ENCODE measurements at places on chromosomes 1 and 21.

- H3K4me1 ChIP-seq = no peaks in the 10 kb centered on the region
- no peak overlapping the region for H3K27ac ChIP-seq
- H3K4me3 ChIP-seq = no peak overlapping the region
Observed at GRCh38 chr1:98903261-98903660, 101.4 kb downstream of the PLPPR5 start.

DNA sequence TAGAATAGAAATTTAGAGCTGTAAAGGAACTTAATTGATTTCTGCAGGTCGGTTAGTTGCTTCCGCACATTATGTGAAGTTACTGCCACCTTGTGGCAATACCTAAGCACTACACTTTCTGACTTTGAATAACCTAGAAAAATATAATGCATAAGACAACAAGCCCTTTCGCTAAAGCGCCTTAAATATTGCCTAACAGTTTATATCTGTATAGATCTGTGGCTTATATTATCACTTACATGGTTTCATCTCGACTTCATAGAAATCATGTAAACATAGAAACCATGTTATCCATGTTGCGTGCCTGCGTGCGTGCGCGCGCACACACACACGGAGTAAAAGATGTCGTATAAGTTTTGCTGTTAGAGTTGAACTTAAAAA is 10.9 kb upstream of the IFI16 start:
- peak overlapping the region; percentile 95 for H3K27ac ChIP-seq
- peaks cover 19% of the 10 kb centered on the region for H3K4me1 ChIP-seq
- no peaks in the 10 kb centered on the region for H3K27me3 ChIP-seq
- DNase-seq = peak; percentile 64
- peak overlapping the region; percentile 46 for H3K4me3 ChIP-seq

DNA sequence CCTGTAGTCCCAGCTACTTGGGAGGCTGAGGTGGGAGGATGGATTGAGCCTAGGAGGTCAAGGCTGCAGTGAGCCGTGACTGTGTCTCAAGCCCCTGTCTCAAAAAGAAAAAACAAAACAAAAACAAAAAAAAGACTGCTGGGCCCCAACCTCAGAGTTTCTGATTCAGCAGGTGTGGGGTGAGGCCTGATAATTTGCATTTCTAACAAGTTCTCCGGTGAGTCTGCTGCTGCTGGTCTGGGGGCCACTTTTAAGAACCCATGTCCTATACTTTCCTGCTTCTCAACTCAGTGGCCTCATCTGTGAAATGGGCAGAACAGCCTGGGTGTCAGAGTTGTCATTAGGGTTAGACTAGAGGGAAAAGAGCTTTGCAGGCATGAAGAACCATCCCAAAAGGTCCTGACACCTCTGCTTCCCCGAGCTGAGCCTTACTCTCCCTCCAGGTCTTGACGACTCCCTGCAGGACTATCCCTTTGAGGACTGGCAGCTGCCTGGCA is 2.8 kb downstream of the CNKSR1 start:
- H3K27ac ChIP-seq = no peak overlapping the region
- H3K4me1 ChIP-seq = peaks cover 7% of the 10 kb centered on the region
- no peak overlapping the region for H3K4me3 ChIP-seq
- H3K27me3 ChIP-seq = no peaks in the 10 kb centered on the region

GRCh38 chr1:203592156-203592555 is 34.5 kb upstream of the ATP2B4 start:
- H3K4me1 ChIP-seq = peaks cover 30% of the 10 kb centered on the region
- no peaks in the 10 kb centered on the region for H3K36me3 ChIP-seq
- H3K27ac ChIP-seq = peak overlapping the region; percentile 78
- no peak overlapping the region for H3K4me3 ChIP-seq

- no peaks in the 10 kb centered on the region for H3K4me1 ChIP-seq
- no peaks in the 10 kb centered on the region for H3K27me3 ChIP-seq
- DNase-seq = no peak
- no peak overlapping the region for H3K4me3 ChIP-seq
Observed at GRCh38 chr1:180456191-180456590, 46.2 kb downstream of the ACBD6 start.

- no peak overlapping the region for H3K27ac ChIP-seq
- no peak overlapping the region for H3K4me3 ChIP-seq
- no peaks in the 10 kb centered on the region for H3K27me3 ChIP-seq
Observed at GRCh38 chr1:184392779-184393522, 6.1 kb downstream of the C1orf21 start.

DNA sequence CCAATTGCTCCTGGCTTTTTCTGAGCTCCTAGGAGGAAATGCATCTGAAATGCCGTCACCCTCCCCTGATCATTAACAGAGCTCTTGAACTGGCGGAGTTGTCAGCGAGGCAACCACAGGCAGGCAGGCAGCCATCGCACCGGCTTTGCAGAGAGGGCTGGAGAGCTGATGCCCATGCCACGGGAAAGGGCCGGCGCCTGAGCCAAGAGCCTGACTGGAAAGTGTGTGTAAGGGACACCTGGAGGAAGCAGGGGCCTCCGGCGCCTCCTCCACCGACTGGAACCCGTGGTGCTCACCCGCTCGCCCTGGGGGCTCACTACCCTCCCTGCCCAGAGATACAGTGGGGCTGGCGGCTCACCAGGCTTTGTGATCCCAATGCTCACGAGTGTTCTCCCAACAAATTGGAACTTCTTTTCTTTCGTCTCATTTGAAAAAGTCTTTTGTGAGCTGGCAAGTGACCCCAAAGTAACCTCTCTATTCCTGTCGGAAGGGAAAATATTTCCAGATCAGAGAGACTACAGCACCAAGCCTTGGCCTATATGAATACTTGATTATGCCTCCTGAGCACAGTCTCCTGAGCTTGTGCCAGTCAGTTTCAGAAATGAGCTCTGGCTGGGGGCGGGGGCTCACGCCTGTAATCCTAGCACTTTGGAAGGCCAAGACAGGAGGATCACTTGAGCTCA is 97.7 kb upstream of the SLC25A33 start:
- H3K36me3 ChIP-seq = no peaks in the 10 kb centered on the region
- no peaks in the 10 kb centered on the region for H3K27me3 ChIP-seq
- H3K4me1 ChIP-seq = peaks cover 29% of the 10 kb centered on the region
- no peak overlapping the region for H3K4me3 ChIP-seq
- peak overlapping the region; percentile 34 for H3K27ac ChIP-seq
- DNase-seq = peak; percentile 48

- no peak for DNase-seq
- H3K4me3 ChIP-seq = no peak overlapping the region
- peaks cover 57% of the 10 kb centered on the region for H3K27me3 ChIP-seq
- H3K36me3 ChIP-seq = no peaks in the 10 kb centered on the region
- no peaks in the 10 kb centered on the region for H3K4me1 ChIP-seq
Observed at GRCh38 chr1:205576011-205576410, 55.8 kb downstream of the ELK4 start.

- H3K27ac ChIP-seq = no peak overlapping the region
- no peaks in the 10 kb centered on the region for H3K36me3 ChIP-seq
- no peak for DNase-seq
- no peaks in the 10 kb centered on the region for H3K4me1 ChIP-seq
Observed at GRCh38 chr21:15521644-15522001, 208.2 kb upstream of the USP25 start.

GRCh38 chr1:204891860-204892259 is 21.2 kb downstream of the NFASC start:
- H3K27ac ChIP-seq = no peak overlapping the region
- peaks cover 4% of the 10 kb centered on the region for H3K4me1 ChIP-seq
- H3K4me3 ChIP-seq = no peak overlapping the region
- H3K27me3 ChIP-seq = peaks cover 28% of the 10 kb centered on the region
- H3K36me3 ChIP-seq = no peaks in the 10 kb centered on the region

DNA sequence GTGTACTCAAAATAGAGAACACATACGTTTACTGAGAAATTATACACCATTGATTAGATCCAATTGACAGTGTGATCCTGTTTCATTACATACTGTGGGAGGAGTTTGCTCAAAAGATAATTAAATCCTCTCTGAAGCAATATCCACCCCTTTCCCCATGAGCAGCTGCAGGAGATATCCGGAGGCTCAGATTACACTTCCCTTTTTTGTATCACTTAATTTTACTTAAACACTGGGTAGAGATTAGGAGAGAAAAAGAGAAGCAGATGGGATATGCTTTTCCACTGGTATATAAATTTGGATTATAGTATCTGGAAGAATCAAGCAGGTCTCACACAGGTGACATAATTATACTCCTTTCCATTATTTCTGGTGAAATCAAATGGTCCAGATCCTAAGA is 333.3 kb upstream of the ZRANB2 start:
- H3K27me3 ChIP-seq = no peaks in the 10 kb centered on the region
- H3K4me3 ChIP-seq = no peak overlapping the region
- no peak for DNase-seq
- H3K4me1 ChIP-seq = no peaks in the 10 kb centered on the region
- H3K27ac ChIP-seq = no peak overlapping the region
- no peaks in the 10 kb centered on the region for H3K36me3 ChIP-seq

- DNase-seq = no peak
- no peak overlapping the region for H3K27ac ChIP-seq
- no peaks in the 10 kb centered on the region for H3K4me1 ChIP-seq
- H3K36me3 ChIP-seq = no peaks in the 10 kb centered on the region
- H3K4me3 ChIP-seq = no peak overlapping the region
Observed at GRCh38 chr1:37265786-37266667, 208.4 kb upstream of the ZC3H12A start.

DNA sequence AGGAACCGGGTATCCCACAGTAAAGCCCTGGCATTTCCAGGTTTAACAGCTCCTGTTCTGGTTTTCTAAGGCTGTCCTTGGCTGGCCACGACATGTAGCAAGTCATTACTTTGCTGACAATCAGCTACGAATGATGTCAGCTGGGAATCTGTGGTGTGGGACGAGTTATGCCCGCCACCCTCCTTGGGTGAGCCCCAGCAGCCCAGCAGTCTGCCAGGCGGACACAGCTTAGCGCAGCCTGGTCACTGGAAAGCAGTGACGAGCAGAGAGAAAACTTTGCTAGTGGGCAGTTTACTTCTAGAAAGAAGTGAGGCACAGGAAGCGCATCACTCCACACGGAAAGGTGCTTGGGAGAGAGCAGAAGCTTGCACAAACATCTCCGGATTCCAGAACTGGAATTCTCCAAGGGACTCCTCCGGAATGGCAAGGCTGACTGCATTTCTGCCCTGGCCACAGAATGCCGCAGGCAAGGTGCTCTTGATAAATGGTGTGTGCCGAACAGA is 15.5 kb upstream of the ZNF436 start:
- peaks cover 2% of the 10 kb centered on the region for H3K27me3 ChIP-seq
- no peak overlapping the region for H3K4me3 ChIP-seq
- peaks cover 18% of the 10 kb centered on the region for H3K36me3 ChIP-seq
- H3K27ac ChIP-seq = no peak overlapping the region
- peak; percentile 51 for DNase-seq

- DNase-seq = no peak
- H3K27ac ChIP-seq = no peak overlapping the region
- no peak overlapping the region for H3K4me3 ChIP-seq
- H3K36me3 ChIP-seq = no peaks in the 10 kb centered on the region
Observed at GRCh38 chr1:205259324-205259832, 31.6 kb downstream of the TMCC2 start.

DNA sequence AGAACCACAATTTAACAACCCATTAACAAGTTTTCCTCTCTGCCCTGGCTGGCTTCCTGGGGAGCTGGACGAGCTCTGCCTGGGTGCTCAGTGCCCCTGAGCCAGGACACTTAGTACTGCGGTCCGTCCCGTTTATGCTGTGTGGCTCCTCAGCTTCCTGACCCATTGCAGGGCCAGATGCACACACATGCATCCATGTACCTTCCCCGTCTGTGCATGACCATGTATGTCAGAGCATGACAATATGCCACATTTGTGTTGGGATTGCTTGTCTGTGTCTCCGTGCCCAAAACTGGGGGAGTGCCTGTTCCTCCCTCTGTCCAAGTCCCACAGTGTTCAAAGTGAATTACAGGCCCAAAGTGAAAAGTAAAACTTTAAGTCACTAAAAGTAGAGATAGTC is 9.7 kb upstream of the TFF3 start:
- H3K27ac ChIP-seq = no peak overlapping the region
- H3K4me3 ChIP-seq = no peak overlapping the region
- no peaks in the 10 kb centered on the region for H3K27me3 ChIP-seq
- no peak for DNase-seq

- H3K36me3 ChIP-seq = peaks cover 27% of the 10 kb centered on the region
- H3K27ac ChIP-seq = peak overlapping the region; percentile 82
- DNase-seq = no peak
- H3K4me3 ChIP-seq = no peak overlapping the region
Observed at GRCh38 chr1:156949127-156949526, 28.7 kb downstream of the LRRC71 start.

- no peak overlapping the region for H3K4me3 ChIP-seq
- no peak for DNase-seq
- no peaks in the 10 kb centered on the region for H3K36me3 ChIP-seq
- no peaks in the 10 kb centered on the region for H3K27me3 ChIP-seq
- no peak overlapping the region for H3K27ac ChIP-seq
- H3K4me1 ChIP-seq = peaks cover 38% of the 10 kb centered on the region
Observed at GRCh38 chr1:218703836-218704235, 358.7 kb downstream of the TGFB2 start.

- H3K27me3 ChIP-seq = no peaks in the 10 kb centered on the region
- H3K4me3 ChIP-seq = no peak overlapping the region
- H3K4me1 ChIP-seq = peaks cover 40% of the 10 kb centered on the region
Observed at GRCh38 chr1:232562855-232563510, 67.0 kb downstream of the SIPA1L2 start.

- no peak overlapping the region for H3K27ac ChIP-seq
- DNase-seq = peak; percentile 82
- H3K4me1 ChIP-seq = no peaks in the 10 kb centered on the region
- H3K4me3 ChIP-seq = no peak overlapping the region
- no peaks in the 10 kb centered on the region for H3K36me3 ChIP-seq
Observed at GRCh38 chr1:110235181-110235833, 25.2 kb downstream of the KCNC4 start.

- H3K27me3 ChIP-seq = no peaks in the 10 kb centered on the region
- no peaks in the 10 kb centered on the region for H3K36me3 ChIP-seq
- H3K4me1 ChIP-seq = peaks cover 30% of the 10 kb centered on the region
Observed at GRCh38 chr1:223702735-223703667, 9.3 kb upstream of the CAPN2 start.

- no peaks in the 10 kb centered on the region for H3K36me3 ChIP-seq
- no peak for DNase-seq
- no peaks in the 10 kb centered on the region for H3K27me3 ChIP-seq
- H3K4me3 ChIP-seq = no peak overlapping the region
- H3K27ac ChIP-seq = no peak overlapping the region
Observed at GRCh38 chr1:238608144-238608543, 717.4 kb upstream of the ZP4 start.

- H3K36me3 ChIP-seq = no peaks in the 10 kb centered on the region
- peak; percentile 20 for DNase-seq
- H3K4me3 ChIP-seq = no peak overlapping the region
Observed at GRCh38 chr1:159913451-159914192, 11.7 kb downstream of the TAGLN2 start.

DNA sequence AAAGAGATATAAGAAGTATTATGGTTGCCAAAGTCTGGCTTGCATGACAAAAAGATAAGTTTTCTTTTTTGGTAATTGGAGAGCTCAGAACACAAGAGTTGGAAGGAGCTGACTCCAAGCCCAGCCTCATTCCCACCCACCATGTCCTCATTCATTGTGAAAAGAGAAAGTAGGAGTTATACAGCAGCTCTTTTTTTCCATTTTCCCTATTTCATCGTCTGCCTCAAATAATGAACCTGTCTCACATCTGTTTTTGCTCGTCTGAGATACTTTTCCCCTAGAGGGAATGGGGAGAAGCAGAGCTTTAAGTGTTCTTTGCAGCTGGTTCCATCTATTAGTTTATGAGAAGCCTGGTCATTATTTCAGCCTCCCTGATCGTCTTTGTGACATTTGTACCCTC is 34.7 kb downstream of the AGT start:
- no peak for DNase-seq
- no peak overlapping the region for H3K27ac ChIP-seq
- H3K4me3 ChIP-seq = no peak overlapping the region
- H3K4me1 ChIP-seq = peaks cover 31% of the 10 kb centered on the region
- H3K36me3 ChIP-seq = peaks cover 40% of the 10 kb centered on the region
- H3K27me3 ChIP-seq = no peaks in the 10 kb centered on the region

- no peak overlapping the region for H3K27ac ChIP-seq
- H3K27me3 ChIP-seq = no peaks in the 10 kb centered on the region
- DNase-seq = peak; percentile 70
- no peak overlapping the region for H3K4me3 ChIP-seq
- no peaks in the 10 kb centered on the region for H3K4me1 ChIP-seq
Observed at GRCh38 chr1:18581420-18581880, 49.2 kb upstream of the PAX7 start.
